ENCODE measurements at places on chromosomes 12 and 14.

- DNase-seq: no peak
Observed at GRCh38 chr14:50668826-50669143, 679 bp upstream of the SAV1 start.

DNA sequence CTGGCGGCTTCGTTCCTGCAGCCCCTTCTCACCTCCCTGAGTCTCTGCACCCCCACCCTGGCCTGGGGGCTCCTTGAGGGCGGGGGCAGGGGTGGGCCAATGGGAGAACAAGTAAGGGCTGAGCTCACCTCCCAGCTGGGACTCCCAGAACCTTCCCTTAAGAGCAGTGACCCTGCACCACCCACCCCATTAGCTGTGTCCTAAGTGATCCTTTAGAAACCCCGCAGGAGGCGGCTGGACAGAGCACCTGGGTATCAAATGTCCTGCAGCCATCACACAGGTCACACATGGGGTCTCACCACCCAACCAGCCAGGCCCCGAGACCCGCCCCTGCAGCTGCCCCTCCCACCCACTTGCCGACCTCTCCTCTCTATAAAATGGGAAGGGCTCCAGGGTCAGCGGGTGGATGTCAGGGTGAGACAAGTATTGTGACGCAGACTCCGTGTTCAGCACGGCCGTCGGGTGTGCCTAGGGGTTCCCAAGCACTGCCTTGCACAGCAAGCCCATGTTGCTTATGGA, 151.2 kb upstream of the C14orf180 start:
- no peak for DNase-seq

- no peak for DNase-seq
Observed at GRCh38 chr12:51021694-51022093, 4.5 kb downstream of the SLC11A2 start.

DNA sequence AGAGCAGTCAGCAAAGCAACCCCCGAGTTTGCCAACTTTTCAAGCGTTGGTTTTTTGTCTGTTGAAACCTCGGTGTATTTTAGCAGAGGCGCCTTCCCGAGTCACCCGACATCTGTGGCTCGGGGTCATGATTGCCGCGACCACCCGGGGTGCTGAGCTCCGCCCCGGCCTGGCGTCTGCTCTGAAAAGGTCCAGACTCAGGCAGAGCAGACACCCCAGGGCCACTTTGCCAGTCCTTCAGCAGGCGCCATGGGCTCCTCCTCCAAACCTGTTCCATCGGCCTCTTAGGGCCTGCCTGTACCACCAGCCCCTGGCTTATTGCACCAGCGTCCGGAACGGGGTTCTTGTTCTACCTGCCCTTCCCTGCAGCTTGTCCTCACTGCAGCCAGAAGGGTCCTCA, 19.1 kb downstream of the ANKRD9 start:
- no peak for DNase-seq

DNA sequence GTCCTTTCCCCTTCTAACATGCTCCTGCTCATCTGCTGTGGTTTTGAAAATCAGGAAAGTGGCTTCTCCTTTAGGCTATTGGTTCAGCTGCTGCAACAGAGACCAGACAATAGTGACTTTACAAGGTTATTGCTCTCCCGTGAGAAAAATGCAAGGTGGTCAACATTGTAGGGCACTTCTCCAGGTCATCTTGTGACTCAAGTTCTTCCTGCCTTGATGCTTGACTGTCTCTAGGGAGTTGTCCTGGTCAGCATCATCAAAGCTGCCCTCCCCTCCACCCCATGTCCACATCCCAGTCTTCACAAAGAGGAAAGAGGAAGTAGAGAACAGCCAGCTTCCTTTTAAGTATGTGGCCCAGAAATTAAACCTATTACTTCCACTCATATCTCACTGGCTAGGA, 3.9 kb upstream of the TMEM63C start:
- no peak for DNase-seq
